CD8-positive, alpha-beta memory T cell (primary cell): ENCODE measurements at places on chromosomes 2 and 18. TPM values are rescaled to one million over a fixed set of nuclear protein-coding genes. Genes with fewer than 3 reads are reported as not detected.

Gene ZNF142
- total RNA-seq: 60.4 TPM

- no peak for DNase-seq
Measured at GRCh38 chr2:235672720-235673119, 178.9 kb downstream of the AGAP1 start.

Gene ARHGEF33
- 0.22 TPM for total RNA-seq

Gene TYMS
- 307 TPM for total RNA-seq

GRCh38 chr2:235008584-235009044, 56.8 kb downstream of the SH3BP4 start:
- no peak for DNase-seq

Gene FASTKD2
- total RNA-seq: 37.5 TPM

Gene RUFY4
- not detected for total RNA-seq

DNA sequence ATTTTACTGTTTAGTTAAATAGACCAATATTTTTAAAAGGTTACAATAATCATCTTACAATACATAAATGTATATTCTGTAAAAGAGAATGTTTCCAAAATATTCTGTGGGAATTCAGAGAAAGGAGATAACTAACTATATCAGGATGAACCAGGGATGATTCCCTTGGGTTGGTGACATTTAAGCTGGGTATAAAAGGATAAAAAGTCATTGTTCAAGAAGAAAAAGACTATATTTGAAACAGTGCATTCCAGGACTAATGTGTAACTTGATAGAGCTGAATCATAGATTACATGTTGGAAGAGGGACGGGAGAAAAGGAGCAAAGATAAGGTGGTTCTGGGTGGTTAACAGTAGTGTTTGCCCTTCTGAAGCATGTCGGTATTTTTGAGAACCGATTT, 10.1 kb downstream of the RASGRP3 start:
- DNase-seq: no peak

DNA sequence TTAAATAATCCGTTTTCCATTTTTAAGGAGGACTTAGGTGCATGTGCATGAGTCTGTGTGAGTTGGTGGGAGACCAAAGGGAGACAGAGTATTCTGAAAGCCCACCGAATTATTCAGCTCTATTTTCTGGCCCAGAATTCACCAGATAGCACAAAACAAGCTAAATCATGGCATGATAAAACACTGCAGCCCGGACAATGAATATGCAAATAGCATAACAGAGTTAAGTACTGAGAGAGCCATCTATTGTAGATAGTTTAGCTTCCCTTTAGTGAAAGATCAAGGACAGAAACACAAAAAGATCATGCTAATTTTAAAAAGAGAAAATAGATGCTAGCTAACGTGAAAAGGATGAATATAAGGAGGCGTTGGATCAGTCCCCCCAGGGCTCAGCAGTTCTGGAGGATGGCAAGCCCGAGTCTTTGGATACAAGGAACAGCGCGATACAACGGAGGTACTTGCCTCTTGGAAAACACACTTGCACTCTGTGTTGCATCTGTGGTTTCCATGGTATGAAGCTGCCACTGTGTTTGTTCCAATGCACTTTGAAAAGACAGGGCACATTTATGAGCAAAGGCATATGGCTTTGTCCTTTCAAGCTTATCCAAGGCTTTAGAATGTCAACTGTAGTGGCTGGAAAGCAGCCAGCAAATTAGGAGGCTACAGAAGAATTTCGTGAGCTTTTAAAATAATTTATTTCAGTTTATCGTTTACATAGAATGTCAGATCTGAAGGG, 119.9 kb downstream of the LYPD1 start:
- no peak for DNase-seq

DNA sequence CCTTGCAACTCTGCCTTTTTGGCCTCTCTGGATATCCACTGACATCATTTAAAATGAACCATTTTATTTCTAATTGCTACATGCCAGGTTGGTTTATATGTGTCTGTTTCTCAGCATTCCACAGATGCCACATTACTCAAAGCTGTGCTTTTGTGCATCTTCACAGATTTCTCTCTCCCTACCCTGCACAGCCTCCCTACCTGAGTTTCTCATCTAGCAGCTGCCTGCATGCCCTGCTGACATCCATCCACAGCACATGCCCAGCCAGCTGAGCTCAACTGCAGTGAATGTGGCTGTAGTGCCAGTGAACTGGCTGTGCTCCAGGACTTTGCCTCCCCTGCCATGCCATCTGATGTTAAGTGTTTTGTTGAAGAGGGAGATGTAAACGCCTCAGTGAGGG, 44.5 kb downstream of the PKP4 start:
- no peak for DNase-seq

- peak; percentile 11 for DNase-seq
Measured at GRCh38 chr2:241391892-241392665, 36.0 kb downstream of the FARP2 start.

DNA sequence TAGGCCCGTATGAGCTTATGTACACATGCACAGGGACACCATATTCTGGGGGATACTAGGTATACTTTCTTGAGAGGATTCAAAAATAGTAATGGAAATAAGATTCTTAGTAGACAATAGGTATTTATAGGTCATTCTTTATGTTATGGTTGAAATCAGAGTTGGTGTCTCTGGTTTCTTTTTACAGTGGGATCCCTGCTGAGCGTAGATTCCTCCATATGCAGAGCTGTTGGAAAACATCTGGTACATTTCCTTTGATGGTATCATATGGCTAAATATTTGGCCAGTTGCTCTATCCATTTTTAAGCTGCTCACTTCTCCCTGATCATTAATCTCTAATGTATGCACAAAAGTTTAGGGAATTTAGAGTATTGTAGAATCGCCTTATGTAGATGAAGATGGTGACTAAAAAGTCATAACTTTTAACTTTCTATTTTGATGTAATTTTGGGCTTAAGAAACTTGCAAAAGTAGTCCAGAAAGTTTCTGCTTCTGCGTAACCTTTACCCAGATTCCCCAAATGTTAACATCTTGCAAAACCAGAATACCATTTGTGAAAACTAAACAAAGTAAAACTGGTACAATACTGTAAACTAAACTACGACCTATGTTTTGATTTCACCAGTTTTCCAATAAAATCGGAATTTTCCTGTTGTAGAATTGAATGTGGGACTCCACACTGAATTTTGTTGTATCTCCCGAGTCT, 5.4 kb downstream of the ARHGAP28 start:
- no peak for DNase-seq

DNA sequence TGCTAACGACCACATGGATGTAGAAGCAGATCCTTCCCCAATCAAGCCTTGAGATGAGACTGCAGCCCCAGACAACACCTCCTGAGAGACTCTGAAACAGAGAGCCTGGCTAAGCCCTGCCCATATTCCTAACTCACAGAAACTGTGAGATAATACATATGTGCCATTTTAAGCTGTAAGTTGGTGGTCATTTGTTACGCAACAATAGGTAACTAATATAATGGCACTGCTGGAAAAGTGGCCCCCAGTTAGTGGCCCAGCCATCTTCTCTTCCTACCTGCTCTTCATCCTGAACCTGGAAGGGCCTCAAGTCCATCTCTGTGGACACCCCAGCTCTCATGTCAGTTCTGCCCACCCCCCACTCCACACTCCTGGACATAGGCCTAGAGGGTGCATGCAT, 144.0 kb downstream of the TMEM17 start:
- DNase-seq: no peak

- no peak for DNase-seq
Measured at GRCh38 chr2:223746611-223747010, 90.8 kb downstream of the AP1S3 start.

DNA sequence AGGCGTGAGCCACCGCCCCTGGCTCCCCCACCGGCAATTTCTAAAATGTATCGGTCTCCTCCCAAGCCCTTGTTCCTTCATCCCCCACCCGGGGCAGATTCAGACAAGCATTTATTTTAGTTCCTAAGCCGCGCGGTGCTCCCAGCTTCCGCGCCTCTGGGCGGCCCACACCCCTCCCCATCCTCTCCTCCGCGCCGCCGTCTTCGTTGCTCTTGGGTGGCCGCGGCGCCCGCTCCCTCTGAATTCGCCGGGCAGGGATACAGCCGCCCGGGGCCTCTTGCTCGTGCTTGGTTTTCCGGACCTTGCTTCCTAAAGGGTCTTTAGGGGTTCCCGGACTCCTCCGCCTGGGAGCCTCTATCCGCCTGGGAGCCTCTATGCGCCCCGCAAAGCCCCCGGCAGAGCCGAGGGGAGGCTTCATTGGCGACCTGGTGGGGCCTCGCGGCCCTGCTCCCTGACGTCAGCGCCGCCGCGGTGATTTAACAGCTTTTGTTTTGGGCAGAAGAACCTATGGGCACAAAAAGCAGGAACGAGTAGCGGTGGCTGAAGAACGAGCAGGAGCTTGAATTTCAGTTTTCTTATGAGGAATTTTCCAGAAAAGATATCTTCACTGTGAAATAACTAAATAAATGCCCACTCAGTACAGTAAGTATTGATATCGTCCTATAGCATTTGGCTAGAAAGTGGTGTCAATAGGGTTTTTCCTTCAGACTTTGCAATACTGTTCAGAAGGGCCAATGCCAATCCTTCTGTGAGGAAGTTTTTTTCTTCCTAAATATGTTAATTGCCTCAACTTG, 37.3 kb downstream of the PRKRA start:
- peak; percentile 77 for DNase-seq

Gene DDX18
- total RNA-seq: 151 TPM

Gene SIGLEC15
- not detected for total RNA-seq

GRCh38 chr2:121043827-121044222, 241.2 kb downstream of the TFCP2L1 start:
- no peak for DNase-seq

DNA sequence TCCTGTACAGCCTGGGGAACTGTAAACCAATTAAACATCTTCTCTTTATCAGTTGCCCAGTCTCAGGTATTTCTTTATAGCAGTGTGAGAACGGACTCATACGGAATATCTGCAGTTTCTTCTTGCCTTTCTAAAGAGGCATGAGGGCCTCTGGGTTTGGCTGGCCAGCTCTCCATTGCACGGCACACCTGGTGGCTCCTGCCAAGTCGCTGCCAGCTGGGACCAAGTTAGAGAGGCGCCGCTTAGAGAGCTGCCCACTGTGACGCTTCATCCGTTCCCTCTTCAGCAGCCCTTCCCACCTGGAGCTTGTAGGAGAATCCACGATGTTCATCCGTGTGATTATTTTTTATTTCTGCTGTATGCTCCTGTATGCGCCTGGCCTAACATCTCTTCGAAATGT, 195.4 kb downstream of the TWIST2 start:
- no peak for DNase-seq

DNA sequence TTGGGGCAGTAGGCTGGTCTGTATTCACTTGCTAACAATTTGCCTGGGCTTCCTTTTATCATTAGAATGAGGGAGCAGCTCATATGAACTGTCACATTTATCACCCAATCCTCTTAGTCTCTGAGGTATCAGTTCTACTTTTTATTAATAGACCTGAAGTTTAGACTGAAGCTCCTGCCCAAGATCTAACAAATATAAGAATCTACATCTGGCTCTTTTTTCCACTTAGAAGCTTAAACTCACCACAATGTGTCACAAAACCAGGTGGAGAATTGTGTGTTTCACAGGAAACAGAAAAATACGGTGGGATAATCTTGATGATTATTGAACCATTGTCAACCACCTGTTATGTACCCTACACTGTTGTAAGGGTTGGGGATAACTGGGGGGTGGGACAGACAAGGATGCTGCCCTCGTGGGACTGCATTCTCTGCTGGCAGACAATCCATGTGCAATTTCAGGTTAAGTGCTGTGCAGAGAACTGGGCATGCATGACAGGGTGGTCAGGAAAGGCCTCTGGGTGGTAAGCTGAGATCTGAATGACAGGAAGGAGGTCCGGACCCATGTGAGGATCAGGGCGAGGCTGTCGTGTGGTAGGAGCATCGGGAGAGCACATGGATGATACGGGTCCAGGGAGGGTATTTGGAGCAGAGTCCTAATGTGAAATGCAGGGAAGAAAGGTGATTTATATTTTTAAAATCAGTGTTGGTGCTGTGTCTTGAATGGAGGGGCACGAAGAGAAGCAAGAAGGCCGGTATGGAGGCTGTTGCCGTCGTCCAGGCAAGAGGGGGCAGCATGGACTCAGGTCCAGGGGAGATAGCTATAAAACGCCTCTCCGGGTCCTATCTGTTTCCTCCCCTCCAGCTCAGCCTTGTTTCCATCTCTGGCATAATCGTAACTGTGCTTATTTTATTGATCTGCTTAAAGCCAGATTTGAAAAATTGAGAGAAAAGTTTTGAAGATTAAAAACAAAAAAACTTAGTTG, 17.6 kb downstream of the MYL12B start:
- DNase-seq: no peak

Gene GRHL1
- total RNA-seq: 0.88 TPM

Gene GAL3ST2
- 0.16 TPM for total RNA-seq

DNA sequence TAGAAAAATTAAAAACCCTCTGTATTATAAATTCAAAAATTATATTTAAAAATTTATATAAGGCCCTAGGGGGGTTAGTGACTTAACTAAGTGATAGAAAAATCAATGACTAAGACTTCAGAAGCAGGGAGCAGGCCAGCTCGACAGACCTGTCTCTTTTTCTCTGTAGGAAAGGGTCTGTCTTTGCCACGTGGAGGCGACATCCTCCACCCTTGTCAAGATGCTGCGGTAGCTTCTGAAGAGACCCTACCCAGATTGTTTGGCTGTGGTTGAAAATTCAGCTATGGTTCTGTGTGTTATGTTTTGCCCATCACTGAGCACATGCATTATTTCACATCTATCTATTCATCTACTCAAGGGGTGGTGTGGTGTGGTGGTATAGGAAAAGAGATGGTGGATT, 8.2 kb upstream of the SLC4A3 start:
- no peak for DNase-seq

GRCh38 chr2:236583621-236584203, 14.1 kb downstream of the ACKR3 start:
- no peak for DNase-seq

Gene RNF152
- 0.13 TPM for total RNA-seq

GRCh38 chr2:117057016-117057415, 757.5 kb upstream of the DDX18 start:
- no peak for DNase-seq

DNA sequence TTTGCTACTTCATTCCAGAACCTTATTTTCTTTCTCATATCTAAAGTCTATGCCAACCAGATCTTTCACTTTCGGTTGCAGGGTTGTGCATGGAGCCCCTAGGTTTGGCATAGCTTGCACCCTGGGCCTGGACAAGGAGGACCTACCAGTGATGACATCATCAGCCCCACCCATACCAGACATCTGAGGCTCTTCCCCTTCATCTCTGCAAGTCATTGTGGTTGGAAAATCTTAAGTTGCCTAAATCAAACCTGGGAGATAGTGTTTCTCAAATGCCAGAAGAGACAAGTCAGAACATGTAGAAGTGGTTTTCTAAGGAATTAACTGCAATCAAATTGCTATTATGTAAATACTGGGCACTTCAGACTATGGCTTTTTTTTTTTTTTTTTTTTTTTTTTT, 363.3 kb downstream of the ZNF516 start:
- no peak for DNase-seq
